ENCODE measurements at places on chromosomes 16 and 17. TPM values are rescaled to one million over a fixed set of nuclear protein-coding genes. Genes with fewer than 3 reads are reported as not detected.

DNA sequence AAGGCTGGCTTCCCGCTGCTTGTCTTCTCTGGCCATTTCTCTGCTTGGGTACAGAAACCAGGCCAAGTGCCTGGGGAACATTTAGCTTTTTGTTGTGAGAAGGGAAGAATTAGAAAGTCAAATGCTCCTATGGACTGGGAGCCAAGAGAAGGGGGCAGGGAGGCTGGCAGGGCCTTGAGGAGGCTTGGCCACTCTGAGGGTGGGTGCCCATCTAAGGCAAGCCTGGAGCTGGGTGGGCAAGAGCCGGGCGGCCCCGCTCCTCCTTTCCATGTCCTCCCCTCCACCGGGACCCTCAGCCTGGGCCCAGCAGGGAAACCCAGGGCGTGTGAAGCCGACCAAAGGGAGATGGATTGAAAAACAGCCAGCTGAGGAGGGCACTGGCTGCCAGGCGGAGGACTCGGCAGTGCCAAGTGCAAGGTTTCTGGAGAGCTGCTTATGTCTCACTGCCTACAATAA lies 69.4 kb downstream of the NTN1 start:
- no peaks in the 10 kb centered on the region for H3K4me1 ChIP-seq
- peaks cover 22% of the 10 kb centered on the region for H3K36me3 ChIP-seq
- H3K27me3 ChIP-seq: no peaks in the 10 kb centered on the region

The CACNA1H gene
- total RNA-seq: 45.0 TPM

DNA sequence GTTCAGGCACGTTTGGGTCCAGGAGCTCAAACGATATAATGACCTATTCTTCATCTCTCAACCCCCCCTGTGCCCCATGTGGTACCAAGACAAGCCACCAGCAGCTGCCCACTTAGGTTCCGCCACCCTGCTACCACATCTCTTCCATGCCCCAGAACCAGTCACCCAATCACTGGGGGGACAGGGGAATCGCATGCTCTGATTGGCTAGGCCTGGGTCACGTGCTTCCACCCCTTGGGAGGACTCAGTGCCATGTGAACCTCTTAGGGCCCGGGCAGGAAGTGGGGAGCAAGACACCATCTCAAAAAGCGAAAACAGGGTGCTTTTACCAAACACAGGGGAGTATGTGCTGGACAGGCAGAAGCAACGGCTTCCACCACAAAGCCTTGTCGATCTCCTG lies 91.3 kb downstream of the KATNIP start:
- H3K4me1 ChIP-seq: no peaks in the 10 kb centered on the region
- H3K36me3 ChIP-seq: peaks cover 6% of the 10 kb centered on the region
- no peak overlapping the region for H3K27ac ChIP-seq
- H3K27me3 ChIP-seq: no peaks in the 10 kb centered on the region
- no peak overlapping the region for H3K4me3 ChIP-seq
- DNase-seq: no peak

DNA sequence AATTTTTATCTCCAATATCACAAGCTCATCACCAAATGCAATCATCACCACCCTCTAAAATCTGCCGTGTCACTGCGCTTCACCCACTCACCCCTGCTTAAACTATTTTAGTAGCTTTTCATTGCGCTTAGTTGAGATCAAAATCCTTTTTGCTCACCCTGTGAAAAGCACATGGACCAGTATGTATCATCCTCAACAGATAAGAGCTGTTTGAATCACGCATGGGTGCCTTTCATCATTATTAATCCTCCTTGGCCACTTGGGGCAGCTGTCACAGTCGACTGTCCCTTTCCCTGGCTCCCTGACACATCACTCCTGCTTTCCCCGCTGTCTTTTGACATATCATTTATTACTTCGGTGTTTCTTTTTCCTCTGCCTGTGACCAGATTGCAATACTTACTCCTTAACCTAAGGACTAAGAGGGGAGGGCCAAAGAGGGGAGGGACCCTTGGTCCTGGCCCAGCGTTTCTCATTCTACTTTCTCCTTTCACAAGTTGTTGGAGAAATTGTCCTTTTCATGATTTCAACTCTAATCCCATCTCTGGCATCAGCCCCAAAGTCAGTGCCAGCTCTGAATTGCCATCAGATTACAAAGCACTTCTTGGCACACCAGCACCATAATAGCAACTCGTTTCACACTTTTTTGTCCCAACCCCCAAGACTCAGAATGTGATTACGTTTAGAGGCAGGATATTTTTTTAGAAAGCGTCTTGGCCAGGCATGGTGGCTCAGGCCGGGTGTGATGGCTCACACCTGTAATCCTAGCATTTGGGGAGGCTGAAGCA lies 8.6 kb upstream of the KDM6B start:
- H3K4me3 ChIP-seq: no peak overlapping the region
- DNase-seq: peak; percentile 45
- no peaks in the 10 kb centered on the region for H3K36me3 ChIP-seq

GRCh38 chr17:34859652-34860051 lies 101.6 kb downstream of the CCT6B start:
- no peak overlapping the region for H3K27ac ChIP-seq
- H3K36me3 ChIP-seq: no peaks in the 10 kb centered on the region
- H3K4me3 ChIP-seq: no peak overlapping the region
- no peaks in the 10 kb centered on the region for H3K27me3 ChIP-seq
- H3K4me1 ChIP-seq: no peaks in the 10 kb centered on the region

GRCh38 chr16:88442727-88443576 lies 10.1 kb upstream of the ZFPM1 start:
- H3K36me3 ChIP-seq: no peaks in the 10 kb centered on the region
- no peaks in the 10 kb centered on the region for H3K27me3 ChIP-seq
- H3K4me3 ChIP-seq: no peak overlapping the region
- peak; percentile 95 for DNase-seq

DNA sequence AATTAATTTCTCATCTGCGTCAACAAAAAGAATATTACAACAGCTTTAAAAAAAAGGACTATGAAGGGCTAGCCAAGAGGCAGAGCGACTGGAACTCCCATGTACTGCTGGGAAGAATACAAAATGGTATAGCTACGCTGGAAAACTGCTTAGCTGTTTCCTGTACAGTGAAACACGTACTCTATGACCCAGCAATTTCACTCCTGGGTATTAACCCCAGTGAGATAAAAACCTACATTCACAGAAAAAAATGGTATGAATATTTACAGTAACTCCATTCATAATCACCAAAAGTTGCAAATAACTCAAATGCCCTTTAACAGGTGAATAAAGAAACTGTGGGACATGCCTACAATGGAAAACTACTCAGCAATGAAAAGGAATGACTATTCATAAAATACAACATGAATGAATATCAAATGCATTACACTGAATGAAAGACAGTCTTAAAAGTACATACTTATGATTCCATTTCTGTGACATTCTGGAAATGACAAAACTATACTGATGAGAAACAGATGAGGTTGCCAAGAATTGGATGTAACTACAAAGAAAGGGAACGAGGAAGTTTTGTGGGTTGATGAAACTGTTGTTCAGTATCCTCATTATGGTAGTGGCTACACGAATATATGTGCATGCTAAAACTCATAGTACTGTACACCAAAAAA lies 27.6 kb downstream of the CMTM4 start:
- no peak overlapping the region for H3K27ac ChIP-seq
- H3K4me1 ChIP-seq: no peaks in the 10 kb centered on the region
- peaks cover 17% of the 10 kb centered on the region for H3K36me3 ChIP-seq

- H3K4me3 ChIP-seq: no peak overlapping the region
- peaks cover under 1% of the 10 kb centered on the region for H3K27me3 ChIP-seq
- no peaks in the 10 kb centered on the region for H3K4me1 ChIP-seq
- DNase-seq: no peak
These were observed 301.8 kb upstream of the MAF start for GRCh38 chr16:79902351-79902750.

DNA sequence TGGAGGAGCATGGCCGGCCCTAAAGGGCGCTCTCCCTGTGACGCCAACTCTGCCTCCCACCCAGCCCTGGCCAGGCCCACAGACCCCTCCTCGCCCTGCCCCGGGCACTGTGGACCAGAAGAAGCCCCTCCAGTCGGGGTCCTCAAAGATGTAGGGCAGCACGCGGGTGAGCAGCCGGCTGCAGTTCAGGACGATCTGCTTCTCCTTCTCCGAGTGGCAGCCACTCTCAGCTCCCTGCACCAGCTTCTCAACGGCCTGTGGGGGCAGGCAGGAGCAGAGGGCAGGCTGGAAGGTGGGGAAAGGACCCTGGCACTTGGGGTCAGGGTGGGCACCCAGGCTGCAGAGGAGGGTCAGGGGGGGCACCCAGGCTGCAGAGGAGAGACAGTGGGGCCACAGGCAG lies 8.9 kb downstream of the HID1 start:
- H3K27me3 ChIP-seq: peaks cover 20% of the 10 kb centered on the region
- no peak overlapping the region for H3K27ac ChIP-seq
- DNase-seq: peak; percentile 83

The NOTUM gene
- total RNA-seq: 8.0 TPM

- no peaks in the 10 kb centered on the region for H3K36me3 ChIP-seq
- H3K27me3 ChIP-seq: no peaks in the 10 kb centered on the region
- H3K4me1 ChIP-seq: no peaks in the 10 kb centered on the region
- DNase-seq: no peak
- peak overlapping the region; percentile 36 for H3K27ac ChIP-seq
These were observed 419.9 kb downstream of the CDH13 start for GRCh38 chr16:83046664-83047063.

- H3K36me3 ChIP-seq: peaks cover 77% of the 10 kb centered on the region
- no peak overlapping the region for H3K27ac ChIP-seq
- DNase-seq: no peak
- no peaks in the 10 kb centered on the region for H3K4me1 ChIP-seq
- no peaks in the 10 kb centered on the region for H3K27me3 ChIP-seq
- no peak overlapping the region for H3K4me3 ChIP-seq
These were observed 71.2 kb downstream of the RNF213 start for GRCh38 chr17:80331820-80332219.

GRCh38 chr16:85583491-85584181 lies 29.5 kb upstream of the GSE1 start:
- H3K27me3 ChIP-seq: peaks cover 10% of the 10 kb centered on the region
- no peak overlapping the region for H3K4me3 ChIP-seq
- no peak for DNase-seq
- peaks cover 16% of the 10 kb centered on the region for H3K4me1 ChIP-seq
- H3K36me3 ChIP-seq: no peaks in the 10 kb centered on the region

DNA sequence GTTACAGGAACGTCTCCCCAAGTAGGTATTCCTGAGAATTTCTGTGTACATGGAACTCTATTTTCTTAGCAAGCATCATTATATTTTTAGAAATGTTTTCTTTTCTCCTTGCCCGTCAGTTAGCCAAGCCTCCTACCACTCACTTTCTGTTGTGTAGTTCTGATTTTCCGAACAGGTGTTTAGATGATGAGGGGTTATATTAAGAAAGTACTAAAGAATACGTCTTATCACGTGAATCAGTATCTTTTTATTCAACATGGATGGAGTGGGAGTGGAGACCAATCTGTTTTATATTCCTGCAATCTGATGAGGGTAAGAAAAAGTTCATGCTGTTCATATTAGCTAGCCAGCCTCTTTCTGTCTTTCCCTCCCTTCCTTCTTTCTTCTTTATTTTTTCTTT lies 29.4 kb downstream of the MSI2 start:
- no peak for DNase-seq
- no peaks in the 10 kb centered on the region for H3K36me3 ChIP-seq
- no peak overlapping the region for H3K4me3 ChIP-seq
- peak overlapping the region; percentile 80 for H3K27ac ChIP-seq

- no peaks in the 10 kb centered on the region for H3K36me3 ChIP-seq
- no peak overlapping the region for H3K27ac ChIP-seq
- DNase-seq: peak; percentile 10
- no peaks in the 10 kb centered on the region for H3K27me3 ChIP-seq
These were observed 377.0 kb upstream of the TNRC6C start for GRCh38 chr17:77581480-77581879.

All from endodermal cell (in vitro differentiated cells).